ENCODE measurements at places on chromosomes 2 and 18.
A peak's percentile ranks its signal among the peaks of the same experiment; 100 is the strongest.

DNA sequence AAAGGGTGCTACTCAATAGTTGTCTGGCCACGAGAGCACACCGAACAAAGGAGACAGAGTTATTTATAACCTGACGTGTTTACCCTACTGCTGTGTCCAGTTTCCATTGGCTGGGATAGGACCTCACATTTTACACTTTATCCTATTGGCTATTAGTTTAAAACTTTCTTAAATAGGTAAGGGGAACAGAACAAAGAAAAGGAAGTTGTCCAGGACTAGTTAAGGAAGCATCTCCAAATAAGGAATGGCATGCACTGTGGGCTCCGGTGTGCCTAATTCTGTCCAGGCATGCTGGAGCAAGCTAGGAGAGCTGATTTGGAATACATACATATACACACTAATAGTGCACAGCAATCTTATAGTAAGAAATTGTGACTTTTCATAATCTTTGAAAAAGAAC lies 72.2 kb downstream of the CAB39 start:
- DNase-seq, result no peak

DNA sequence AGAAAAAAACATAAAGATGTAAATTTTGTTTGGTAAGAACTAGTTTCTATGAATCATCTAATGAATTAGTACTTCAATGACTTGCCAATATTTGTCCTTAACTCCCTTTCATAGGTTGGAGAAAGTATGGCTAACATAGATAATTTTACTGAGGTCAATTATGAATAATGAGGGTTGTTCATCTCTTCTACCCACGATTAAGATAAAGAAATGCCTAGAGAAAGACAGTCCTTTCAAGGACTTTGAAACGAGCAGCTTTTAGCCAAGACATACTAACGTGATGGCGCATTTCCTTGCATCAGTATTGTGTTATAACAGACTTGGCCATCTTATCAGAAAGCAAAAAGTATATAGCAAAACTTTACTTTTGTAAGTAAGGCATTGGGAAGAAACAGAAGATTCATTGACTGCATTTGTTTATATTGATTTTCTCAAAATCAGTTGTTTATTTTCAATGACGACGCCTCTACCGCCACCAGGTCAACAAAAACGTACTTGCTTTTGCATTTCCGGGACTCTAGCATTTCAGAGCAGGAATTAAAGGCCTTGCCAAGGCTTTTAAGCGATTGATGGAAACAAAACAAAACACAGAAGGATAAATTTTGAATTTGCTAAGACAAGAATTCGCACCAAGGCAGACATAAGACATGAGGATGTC lies 961 bp downstream of the RBM43 start:
- no peak for DNase-seq

DNA sequence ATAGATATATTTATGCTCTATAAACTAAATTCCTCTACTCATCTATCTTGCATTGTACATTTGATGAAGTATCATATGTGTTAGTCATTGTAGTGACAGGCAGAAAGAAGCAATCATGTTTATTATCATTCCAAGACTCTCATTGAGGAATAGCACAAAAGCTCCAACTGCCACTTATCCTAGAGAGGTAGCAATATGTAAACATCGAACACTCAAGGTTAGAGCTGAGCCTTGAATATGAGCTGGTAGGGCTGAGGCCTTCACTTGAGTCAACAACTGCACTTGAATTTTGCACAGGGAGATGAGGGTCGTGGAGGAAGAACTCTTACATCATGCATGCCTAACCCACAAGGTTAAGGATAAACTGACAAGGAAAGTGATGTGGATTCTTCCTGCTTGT lies 900.9 kb downstream of the CPS1 start:
- no peak for DNase-seq

- DNase-seq, result no peak
Observed at GRCh38 chr2:216274194-216274840, 98.0 kb downstream of the MARCHF4 start.

- DNase-seq, result no peak
Observed at GRCh38 chr2:18518116-18519111, 42.0 kb downstream of the RDH14 start.

- DNase-seq, result no peak
Observed at GRCh38 chr2:10584242-10584753, 105.5 kb downstream of the NOL10 start.

DNA sequence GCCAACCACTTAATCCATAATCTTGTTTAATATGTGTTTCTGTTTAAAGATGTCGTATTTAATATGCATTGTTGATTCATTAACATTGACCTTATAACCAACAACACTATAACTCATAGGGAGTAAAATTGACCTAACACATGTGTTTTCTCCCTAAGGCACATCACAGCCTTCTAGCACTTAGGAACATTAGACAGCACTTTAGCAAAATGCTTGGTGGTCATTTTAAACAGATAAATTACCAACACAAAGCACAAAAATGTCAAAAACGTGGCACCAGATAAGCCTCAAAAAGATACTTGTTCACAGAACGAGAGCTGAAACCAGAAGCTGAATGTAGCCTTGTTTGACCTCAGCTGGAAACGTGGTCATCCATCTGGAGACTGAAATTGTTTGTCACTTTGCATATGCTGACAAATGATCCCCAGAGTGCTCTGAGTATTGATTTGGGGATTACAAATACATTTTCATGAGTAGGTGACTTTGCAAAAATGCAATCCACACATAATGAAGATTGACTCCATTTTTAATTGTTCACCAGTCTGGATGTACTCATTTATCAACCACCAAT lies 139.2 kb downstream of the CCDC102B start:
- no peak for DNase-seq

- DNase-seq, result no peak
Observed at GRCh38 chr2:232688201-232688600, 8.9 kb upstream of the GIGYF2 start.

GRCh38 chr2:72780477-72780876 lies 45.4 kb downstream of the EXOC6B start:
- no peak for DNase-seq

- no peak for DNase-seq
Observed at GRCh38 chr2:100964222-100964621, 37.9 kb upstream of the RPL31 start.

- no peak for DNase-seq
Observed at GRCh38 chr2:73982140-73982617, 2.5 kb upstream of the TET3 start.

DNA sequence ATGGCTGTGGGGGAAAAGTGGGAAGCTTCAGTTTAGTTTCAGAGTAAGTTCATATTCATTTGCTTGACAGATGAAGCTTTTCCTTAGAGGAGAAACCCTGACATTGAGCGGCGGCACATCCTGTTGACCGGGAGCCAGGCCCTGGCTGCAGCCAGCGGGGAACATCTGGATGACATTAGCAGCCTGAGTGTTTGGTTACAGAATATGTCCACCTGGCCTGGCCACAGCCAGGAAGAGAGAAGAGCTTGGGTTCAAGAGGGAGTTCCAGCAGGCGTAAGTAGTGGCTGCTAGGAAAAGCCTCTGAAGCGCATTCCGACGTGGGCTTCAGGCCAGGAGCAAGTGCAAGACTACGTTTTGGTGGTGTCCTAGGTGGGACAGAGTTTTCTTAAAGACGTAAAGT lies 144.9 kb upstream of the MYCN start:
- DNase-seq, result no peak

DNA sequence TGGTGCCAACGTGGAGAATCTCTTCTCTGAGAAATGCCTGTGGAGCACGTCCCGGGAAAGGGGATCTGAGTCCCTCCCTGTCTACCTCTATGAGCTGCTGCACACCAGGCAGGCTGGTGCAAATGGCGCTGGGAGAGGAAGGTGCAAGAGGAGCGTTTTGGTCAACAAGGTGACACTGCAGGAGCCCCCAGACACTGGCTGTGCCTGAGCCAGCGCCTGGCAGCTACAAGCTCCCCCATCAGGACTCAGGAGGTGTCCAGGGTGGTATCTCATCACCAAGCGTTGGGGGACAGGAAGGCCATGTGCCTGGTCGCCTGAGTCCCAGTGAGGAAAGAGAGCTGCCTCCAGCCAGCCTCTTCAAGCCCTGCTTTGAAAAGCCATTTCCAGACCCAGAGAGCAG lies 173.4 kb downstream of the TNS1 start:
- DNase-seq, result no peak

- no peak for DNase-seq
Observed at GRCh38 chr2:18548621-18549020, 11.8 kb downstream of the RDH14 start.

DNA sequence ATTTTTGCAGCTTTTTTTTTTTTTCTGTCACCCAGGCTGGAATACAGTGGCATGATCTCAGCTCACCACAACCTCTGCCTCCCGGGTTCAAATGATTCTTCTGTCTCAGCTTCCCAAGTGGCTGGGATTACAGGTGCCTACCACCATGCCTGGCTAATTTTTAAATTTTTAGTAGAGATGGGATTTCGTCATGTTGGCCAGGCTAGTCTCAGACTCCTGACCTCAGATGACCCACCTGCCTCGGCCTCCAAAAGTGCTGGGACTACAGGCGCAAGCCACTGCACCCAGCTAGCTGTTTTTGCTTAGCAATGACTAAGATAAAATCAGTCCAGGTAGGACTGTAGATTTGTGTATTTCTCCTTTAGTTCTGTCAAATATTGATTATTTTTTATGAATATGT lies 403.7 kb downstream of the PID1 start:
- DNase-seq, result no peak

GRCh38 chr18:40692871-40693270 lies 1262.2 kb upstream of the PIK3C3 start:
- no peak for DNase-seq

DNA sequence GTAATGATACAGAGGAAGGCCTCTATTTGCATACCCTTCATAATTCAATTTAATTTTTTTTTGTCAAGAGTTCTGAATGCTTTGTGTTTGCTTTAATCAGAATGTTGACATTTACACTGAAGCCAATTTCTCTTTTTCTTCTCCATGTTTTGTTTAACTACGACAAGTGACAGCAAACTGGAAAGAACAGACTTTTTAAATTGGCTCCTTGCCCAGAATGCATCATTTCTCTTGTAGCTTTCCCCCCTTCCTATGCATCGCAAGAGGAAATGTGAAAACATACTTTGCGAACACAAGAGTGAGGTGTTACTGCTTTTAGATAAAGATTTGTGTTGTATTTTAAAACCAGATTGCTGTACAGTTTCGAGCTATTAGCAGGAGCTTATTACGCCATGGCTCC lies 955.2 kb upstream of the CELF4 start:
- DNase-seq, result no peak

DNA sequence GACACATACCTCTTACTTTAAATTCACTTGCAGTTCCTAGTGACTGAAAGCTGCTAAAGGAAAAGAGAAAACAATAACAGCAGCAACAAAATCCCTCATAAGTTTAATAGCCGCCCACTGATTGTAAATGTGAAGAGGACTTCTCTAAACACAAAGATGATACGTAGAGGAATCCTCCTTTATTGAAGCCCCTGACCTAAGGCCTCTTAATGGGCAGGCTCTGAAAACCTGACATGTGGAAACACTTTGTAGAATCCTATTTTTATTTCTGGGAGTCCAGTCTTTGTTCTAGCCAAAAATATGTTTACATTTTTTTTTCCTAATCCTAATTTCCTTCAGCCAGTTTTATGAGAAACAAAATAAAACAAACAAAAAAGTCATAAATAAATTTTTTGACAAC lies 1277.7 kb upstream of the CELF4 start:
- no peak for DNase-seq

GRCh38 chr2:71856773-71857525 lies 290.7 kb downstream of the CYP26B1 start:
- DNase-seq, result peak; percentile 18

- no peak for DNase-seq
Observed at GRCh38 chr2:102788216-102788884, 26.5 kb downstream of the TMEM182 start.

DNA sequence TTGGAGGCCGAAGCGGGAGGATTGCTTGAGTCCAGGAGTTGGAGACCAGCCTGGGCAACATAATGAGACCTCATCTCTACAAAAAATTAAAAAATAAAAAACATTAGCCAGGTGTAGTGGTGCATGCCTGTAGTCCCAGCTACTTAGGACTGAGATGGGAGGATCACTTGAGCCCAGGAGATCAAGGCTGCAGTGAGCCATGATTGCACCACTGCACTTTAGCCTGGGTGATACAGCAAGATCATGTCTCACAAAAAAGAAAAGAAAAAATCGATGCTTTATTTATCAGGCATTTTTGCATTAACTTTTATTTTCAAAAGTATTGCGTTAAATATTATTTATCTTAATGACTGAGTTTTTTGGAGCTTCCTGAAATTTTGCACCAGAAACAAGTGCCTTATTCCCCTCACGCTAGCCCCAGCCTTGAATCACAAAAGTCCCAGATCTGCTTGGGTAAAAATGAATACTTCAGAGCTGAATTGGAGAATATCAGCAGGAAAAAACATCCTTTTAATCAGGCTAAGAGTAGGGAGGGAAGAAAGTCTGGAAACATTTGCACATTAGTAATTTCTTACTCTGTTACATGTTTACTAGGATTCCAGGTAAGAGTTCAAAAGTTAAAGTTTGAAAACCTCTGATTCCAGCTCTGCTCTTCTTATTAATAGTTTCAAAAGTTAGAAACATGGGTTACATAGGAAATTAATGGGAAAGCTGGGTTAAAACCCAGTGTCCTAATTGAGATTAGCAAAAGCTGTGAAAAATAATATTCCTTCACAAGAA lies 296.8 kb upstream of the FBXO11 start:
- DNase-seq, result no peak

DNA sequence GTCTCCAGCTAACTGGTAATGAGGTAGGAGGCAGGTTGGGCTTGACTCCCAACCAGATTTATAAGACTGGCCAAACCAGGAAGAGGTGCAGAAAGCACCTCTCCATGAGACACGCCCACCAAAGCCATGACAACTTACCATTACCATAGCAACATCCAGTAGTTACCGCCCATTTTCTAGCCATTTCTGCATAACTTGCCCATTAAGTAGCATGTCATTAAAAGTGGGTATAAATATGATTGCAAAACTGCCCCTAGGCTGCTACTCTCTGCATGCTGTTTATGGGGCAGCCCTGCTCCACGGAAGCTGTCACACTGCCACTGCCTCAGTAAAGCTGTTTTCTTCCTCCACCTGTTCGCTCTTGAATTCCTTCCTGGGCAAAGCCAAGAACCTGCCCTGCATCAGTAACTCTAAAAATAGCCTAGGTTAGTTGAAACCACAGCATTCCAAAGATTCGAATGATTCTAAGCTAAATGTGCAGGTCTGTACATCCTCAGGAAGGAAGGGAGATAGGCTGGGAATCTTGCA lies 131.9 kb downstream of the ATL2 start:
- DNase-seq, result no peak

- DNase-seq, result no peak
Observed at GRCh38 chr2:172488556-172488955, 61.2 kb downstream of the ITGA6 start.

GRCh38 chr18:62585274-62586150 lies 62.7 kb downstream of the ZCCHC2 start:
- peak; percentile 81 for DNase-seq

DNA sequence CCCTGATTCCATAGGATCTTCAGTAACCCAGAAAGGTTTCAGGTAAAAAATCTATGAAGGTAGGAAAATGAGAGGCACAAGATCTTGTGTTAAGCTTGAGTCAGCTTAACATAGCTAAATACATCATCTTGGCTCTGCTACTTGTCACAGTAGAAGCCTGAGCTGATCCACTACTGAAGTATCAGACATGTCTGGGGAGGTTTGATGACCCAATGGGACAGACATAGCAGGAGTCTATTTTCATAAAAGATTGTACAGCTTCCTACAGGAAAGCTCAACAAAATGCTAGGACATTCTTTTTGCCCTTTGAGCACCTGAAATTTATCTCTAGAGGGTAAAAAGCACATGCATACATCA lies 84.3 kb upstream of the FSHR start:
- no peak for DNase-seq
